Myocyte (in vitro differentiated cells): ENCODE measurements at places on chromosomes 3 and 15.

GRCh38 chr3:47381317-47382157 is 716 bp downstream of the PTPN23 start:
- peak; percentile 91 for DNase-seq

GRCh38 chr3:113354307-113354706 is 87.0 kb downstream of the CFAP44 start:
- peak; percentile 18 for DNase-seq

DNA sequence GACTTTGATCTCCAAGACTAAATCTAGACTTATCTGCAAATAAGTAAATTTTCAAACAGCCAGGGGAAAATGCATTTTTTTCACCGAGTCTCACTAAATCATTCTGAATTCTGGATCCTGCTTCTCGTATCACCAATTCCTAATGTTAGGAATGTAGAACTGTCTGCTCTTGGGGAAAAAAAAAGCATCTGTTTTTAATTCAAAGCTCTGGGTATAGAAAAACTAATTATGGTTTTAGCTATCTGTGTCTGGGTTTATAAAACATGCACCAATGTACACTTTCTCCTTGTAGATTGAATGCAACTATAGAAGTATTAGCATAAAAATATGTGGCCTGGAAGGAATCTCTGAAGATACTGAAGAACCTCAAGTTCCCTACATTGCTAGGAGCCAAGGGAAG is 4.8 kb upstream of the CDAN1 start:
- no peak for DNase-seq

GRCh38 chr3:50978991-50979667 is 304.4 kb downstream of the DOCK3 start:
- DNase-seq, result no peak

GRCh38 chr15:97840501-97840900 is 120.0 kb upstream of the ARRDC4 start:
- no peak for DNase-seq

- DNase-seq, result no peak
Observed at GRCh38 chr15:62979252-62979651, 63.3 kb upstream of the TPM1 start.

DNA sequence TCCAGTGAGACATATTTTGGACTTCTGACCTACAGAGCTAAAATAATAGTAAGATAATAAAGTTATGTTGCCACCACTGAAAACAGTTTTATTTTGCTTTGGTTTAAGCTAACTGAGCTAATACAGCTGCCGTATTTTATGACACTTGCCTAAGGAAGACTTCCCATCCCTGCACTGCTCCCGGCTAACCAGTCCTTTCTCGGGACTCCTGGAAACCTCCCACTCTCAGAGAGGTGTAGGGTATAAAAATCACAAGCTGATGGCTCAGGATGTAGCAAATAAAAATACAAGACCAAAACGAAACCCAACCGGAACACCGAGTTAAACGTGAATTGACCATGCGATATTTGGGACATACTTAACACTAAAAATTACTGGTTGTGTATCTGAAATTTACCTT is 448 bp upstream of the KBTBD12 start:
- DNase-seq, result peak; percentile 9

- peak; percentile 29 for DNase-seq
Observed at GRCh38 chr3:170301405-170301804, 56.1 kb upstream of the SKIL start.

- no peak for DNase-seq
Observed at GRCh38 chr15:101044625-101045235, 125.6 kb downstream of the LRRK1 start.

- DNase-seq, result no peak
Observed at GRCh38 chr15:65423150-65423975, 616 bp upstream of the IGDCC4 start.

DNA sequence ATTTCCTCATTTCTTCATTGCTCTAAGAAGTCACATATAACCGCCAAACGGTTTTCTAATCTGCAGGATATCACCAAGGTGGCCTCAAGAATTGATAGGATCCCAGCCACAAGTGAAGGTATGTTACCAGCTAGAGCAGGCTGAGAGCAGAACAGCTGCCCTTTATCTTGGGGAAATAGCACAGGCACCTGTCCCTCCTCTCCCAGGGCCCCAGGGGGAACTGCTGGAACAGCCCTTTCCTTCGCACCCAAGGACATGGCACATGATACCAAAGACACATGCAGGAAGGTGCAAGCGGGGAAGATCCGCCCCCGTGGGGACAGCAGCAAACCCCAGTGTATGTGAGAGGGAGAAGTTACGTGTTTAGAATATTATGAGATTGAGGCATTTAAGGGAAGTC is 35.3 kb downstream of the HOMER2 start:
- DNase-seq, result peak; percentile 22

- no peak for DNase-seq
Observed at GRCh38 chr3:134003066-134003465, 26.7 kb downstream of the SLCO2A1 start.
